ENCODE measurements at places on chromosomes 6 and 20.

- no peak for DNase-seq
Observed at GRCh38 chr6:157840261-157840660, 17.2 kb downstream of the SNX9 start.

GRCh38 chr6:2221726-2222274 lies 23.6 kb downstream of the GMDS start:
- DNase-seq, result no peak

GRCh38 chr6:89950879-89951391 lies 56.7 kb downstream of the GJA10 start:
- no peak for DNase-seq

GRCh38 chr6:143632894-143633293 lies 44.9 kb upstream of the PHACTR2 start:
- DNase-seq, result no peak

DNA sequence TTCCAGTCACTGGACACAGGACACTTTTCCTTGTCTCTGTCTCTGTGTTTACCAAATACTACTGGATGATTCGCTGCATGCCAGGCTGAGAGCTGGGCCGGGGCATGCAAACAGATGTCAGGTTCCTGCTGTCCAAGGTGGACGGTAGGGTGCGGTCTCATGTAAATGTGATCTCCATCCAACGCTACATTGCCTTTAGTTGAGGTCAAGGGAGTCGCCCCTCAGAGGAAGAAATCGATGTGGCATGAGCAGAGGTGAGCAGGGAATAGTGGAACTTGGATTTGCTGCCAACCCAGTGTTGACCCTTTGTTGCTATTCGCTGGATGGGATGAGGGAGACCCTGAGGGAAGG lies 9.8 kb upstream of the TOX2 start:
- no peak for DNase-seq

DNA sequence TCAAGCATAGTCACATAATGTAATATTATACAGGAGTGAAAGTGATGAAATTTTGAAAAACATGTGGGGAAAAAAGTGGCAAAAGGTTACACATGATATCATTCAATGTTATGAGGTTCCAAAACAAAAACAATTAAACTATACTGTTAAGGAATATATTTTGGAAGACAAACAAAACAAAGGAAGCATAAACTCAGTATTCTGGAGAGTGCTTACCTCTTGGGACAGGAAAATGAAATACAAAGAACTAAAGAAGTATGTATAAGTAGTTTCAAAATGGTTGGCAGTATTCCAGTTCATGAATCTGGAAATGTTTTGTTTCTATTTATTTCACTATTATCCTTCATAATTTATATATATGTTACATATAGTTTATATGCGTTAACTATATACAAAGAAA lies 213.5 kb downstream of the MOXD1 start:
- DNase-seq, result no peak

GRCh38 chr6:37005061-37005810 lies at the start of gene FGD2:
Gene FGD2 (plus strand): TSS chr6:37005655. CDS start chr6:37005818, 163 bp downstream.
- no peak for DNase-seq

- DNase-seq, result no peak
Observed at GRCh38 chr6:157521362-157522335, 140.7 kb downstream of the ZDHHC14 start.

- DNase-seq, result no peak
Observed at GRCh38 chr6:131954059-131954774, 3.0 kb upstream of the CCN2 start.

GRCh38 chr6:163415620-163416556 lies 1.4 kb downstream of the QKI start:
- no peak for DNase-seq

DNA sequence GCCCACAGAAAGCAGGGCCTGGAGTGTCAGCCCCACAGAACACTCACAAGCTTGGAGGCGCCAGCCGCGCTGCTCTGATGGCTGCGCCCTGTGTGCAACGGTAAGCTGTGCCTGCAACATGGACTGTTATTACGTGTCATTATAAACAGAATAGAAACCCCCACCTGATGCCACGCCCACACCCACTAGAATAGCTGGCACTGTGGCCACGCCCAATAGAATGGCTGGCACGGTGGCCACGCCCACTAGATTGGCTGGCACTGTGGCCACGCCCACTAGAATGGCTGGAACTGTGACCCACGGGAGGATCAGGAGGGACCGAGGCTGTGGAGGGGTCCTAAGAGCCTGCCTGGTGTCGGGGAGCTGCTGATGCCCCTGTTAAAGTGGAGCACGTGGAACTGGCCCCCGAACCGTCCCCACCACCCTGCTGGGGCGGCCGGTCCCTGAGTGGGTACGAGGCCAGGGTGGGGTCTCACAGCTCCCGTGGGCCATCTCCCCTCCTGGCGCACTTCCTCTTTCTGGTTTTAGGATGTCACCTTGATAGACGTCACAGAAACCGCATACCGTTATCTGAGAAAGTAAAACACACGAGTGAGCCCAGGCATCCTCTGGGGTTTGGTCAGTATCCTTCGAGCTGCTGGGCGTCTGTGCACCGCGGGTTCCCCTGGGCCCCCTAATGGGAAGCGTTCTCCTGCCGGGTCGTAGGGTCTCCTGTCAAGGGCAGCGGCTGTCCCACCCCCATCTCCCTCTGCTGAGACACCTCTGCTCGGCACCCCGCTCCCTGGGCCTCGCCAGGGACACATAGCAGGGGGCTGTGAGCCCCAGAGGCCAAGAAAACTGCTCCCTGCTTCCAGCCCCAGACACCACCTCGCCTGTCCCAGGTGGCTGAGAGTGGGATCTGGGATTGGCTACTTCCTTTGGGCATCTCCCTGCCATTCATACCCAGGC lies 25.4 kb downstream of the SLC17A9 start:
- peak; percentile 61 for DNase-seq

- no peak for DNase-seq
Observed at GRCh38 chr6:11320914-11321597, 88.6 kb upstream of the NEDD9 start.

DNA sequence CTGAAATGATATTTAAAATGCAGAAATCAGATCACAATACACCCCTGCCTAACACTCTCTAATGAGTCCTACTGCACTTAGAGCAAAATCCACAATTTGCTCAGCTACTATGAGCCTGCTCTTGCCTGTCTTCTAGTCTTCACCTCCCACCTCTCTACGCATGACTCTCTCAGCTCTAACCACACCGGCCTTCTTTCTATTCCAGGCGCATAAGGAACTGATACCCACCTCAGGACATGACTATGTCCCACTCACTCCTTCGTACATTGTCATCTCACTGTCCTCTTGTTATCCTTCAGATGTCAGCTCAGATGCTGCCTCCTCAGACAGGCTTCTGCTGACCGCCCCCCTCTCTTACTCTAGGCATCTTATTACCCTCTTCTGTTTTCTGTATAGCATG lies 201.0 kb upstream of the FLRT3 start:
- no peak for DNase-seq

GRCh38 chr6:143822584-143823024 lies 20.5 kb upstream of the LTV1 start:
- no peak for DNase-seq

GRCh38 chr6:116351101-116351500 lies 19.6 kb upstream of the DSE start:
- DNase-seq, result no peak

GRCh38 chr6:88220493-88220892 lies 54.3 kb upstream of the CNR1 start:
- no peak for DNase-seq

DNA sequence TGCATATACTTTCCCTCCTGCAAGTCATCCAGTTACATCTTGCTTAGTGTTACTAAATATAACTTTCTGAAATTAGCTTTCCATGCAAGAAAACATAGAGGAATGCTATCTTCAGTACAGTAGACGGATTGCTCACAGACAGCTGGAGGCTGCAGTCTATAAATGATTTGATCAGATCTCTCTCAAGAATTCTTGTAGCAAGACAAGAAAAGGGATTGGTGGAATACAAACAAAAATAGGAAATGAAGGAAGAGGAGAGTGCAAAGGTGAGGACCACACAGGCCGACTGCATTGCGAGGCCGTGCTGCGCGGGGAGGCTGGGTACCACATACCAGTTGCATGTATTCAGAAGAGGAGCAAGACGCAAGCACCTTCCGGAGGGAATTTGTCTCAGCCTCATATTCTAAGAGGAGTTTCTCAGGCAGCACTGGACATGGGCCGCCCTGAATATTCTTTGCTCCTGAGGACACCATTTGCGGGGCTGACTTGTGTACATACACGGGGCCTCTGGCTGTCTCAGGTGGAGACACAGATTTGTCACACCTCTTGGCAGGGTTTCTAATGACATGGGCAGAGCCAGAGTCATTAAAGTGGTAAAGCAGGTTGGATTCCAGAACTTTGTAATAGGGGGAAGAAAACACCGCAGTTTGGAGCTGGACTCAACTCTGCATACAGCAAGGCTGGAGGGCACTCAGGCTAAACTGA lies 22.7 kb upstream of the KIF25 start:
- no peak for DNase-seq

DNA sequence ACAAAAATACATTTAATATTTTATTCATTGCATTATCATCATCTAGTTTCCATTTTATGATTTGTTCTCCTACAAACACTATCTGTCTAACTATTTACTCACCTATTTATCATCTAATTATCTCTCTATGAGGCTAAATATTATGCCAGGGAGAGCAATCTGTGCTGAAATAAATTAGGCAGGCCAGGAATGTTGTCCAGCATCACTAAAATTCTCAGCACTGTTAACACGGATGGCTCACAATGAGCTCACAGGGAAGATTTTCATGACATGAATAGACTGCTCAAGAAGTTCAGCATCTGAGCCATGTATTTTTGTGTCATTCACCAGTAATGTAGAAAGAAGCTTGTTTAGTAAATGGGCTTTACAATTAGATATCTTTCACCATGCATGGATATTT lies 1277.2 kb downstream of the GRIK2 start:
- no peak for DNase-seq

DNA sequence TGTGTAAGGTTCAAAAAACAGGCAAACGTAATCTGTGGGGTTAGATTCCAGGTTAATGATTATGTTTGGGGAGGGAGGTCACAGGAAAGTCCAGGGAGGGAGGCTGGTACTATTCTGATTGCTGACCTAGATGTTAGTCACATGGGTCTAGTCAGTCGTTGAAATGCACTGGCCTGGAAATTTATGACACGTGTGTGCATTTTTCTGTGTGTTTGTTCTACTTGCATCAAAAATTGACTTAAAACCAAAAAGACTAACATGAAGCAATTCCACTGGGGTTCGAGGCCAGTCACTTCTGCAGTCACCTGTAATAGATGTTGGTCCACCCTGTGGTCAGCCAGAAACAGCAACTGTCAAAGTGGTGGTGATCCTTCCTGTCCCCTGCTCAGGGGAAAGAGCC lies 104.2 kb upstream of the MLN start:
- DNase-seq, result no peak

- DNase-seq, result no peak
Observed at GRCh38 chr6:133130863-133131262, 110.3 kb upstream of the EYA4 start.

GRCh38 chr6:83514466-83514865 lies 2.1 kb downstream of the PRSS35 start:
- DNase-seq, result no peak

GRCh38 chr6:111377558-111378120 lies 105.4 kb downstream of the REV3L start:
- no peak for DNase-seq

DNA sequence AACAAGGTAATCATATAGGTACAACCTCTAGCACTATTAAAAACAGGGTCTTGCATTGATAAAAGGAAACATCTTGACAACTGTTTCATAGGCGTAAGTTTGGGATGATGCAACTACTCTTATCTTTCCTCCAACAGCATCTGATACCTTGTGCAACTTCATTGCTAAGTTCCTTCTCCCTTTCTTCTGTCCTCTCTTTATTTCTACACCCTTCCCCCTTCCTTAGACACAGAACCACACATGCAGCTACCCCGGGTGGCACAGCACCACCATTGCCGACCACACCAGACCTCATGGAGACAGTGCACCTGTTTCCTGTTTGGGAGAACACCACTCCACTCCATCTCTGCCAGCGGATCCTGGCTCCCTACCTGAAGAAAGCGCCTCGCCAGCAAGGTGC lies 14.4 kb downstream of the MYB start:
- no peak for DNase-seq

GRCh38 chr6:14964556-14965270 lies 281.2 kb upstream of the JARID2 start:
- DNase-seq, result no peak

GRCh38 chr6:74690365-74690764 lies 515.5 kb downstream of the COL12A1 start:
- no peak for DNase-seq
